ENCODE measurements at places on chromosomes 4 and X.

- no peak for DNase-seq
Measured at GRCh38 chr4:91322961-91323360, 980.8 kb upstream of the GRID2 start.

GRCh38 chr4:151029537-151029936, 14.5 kb upstream of the LRBA start:
- DNase-seq, result peak; percentile 52

DNA sequence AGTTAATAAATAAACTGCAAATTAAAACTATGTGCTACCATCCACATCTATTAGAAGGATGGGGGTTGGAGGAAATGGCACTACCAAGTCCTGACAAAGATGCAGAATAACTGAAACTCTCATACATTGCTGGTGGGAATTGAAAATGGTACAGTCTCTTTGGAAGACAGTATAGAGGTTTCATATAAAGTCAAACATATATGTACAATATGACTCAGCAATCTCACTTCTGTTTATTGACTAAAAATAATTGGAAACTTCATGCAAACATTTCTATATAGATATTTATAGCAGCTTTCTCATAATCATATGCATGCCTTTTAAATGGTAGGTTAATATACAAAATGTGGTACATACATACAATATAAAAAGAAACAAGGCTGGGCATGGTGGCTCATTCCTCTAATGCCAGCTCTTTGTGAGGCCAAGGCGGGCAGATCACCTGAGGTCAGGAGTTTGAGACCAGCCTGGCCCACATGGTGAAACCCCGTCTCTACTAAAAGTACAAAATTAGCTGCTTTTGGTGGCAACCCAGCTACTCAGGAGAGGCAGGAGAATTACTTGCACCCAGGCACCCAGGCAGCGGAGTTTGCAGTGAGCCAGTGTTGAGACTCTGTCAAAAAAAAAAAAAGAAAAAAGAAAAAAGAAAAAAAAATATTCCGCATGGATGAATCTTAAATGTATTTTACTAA, 225.0 kb upstream of the CXXC4 start:
- no peak for DNase-seq

DNA sequence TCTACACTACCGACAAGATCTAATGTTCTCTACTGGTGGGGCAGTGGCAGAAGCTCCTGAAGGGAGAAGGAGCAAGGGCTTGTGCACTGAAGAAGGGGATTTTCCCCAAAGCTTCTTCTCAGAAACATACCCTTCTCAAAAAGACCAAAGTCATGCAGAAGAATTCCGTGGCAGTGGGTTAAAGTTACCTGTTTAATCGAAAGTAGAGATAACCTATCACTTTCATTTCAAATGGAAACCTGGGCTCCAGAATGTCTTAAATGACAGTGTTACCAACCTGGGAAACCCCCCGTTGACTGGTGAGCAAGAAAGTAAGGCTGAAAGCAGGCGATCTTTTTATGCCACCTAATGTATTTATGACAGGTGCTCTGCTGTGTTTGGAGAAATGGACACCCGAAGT, 92.5 kb upstream of the TEX13D start:
- peak; percentile 48 for DNase-seq
